ENCODE measurements at places on chromosomes 6 and 20.

DNA sequence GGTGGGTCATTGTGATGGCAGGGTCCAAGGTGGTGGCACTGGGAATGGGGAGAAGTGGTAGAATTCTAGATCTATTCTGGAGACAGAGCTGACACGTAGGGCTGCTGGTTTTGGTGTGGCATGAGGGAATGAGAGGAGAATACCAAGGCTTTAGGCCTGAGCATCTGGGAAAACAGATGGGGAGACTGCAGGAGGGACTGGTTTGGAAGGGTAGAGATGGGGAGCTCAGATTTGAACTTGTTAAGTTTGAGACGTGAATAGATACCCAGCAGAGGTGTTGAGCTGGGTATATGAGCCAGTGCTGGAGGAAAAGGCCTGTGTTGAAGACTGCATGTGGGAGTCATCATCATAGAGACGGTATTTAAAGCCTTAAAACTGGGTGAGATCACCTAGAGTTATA is 17.5 kb downstream of the TRMT6 start:
- H3K36me3 ChIP-seq: no peaks in the 10 kb centered on the region
- DNase-seq: no peak
- H3K4me1 ChIP-seq: no peaks in the 10 kb centered on the region
- peaks cover 7% of the 10 kb centered on the region for H3K27me3 ChIP-seq

GRCh38 chr6:150286912-150287311 is 81.9 kb upstream of the IYD start:
- DNase-seq: no peak
- H3K27me3 ChIP-seq: peaks cover 12% of the 10 kb centered on the region
- no peaks in the 10 kb centered on the region for H3K36me3 ChIP-seq
- no peak overlapping the region for H3K4me3 ChIP-seq
- no peaks in the 10 kb centered on the region for H3K4me1 ChIP-seq

GRCh38 chr6:166779381-166779780 is 152.3 kb upstream of the RPS6KA2 start:
- H3K4me3 ChIP-seq: no peak overlapping the region
- H3K27ac ChIP-seq: no peak overlapping the region
- peaks cover 9% of the 10 kb centered on the region for H3K27me3 ChIP-seq
- no peaks in the 10 kb centered on the region for H3K36me3 ChIP-seq

- DNase-seq: no peak
- H3K4me1 ChIP-seq: no peaks in the 10 kb centered on the region
- H3K27ac ChIP-seq: no peak overlapping the region
- no peak overlapping the region for H3K4me3 ChIP-seq
Measured at GRCh38 chr6:1987640-1988039, 257.8 kb downstream of the GMDS start.

DNA sequence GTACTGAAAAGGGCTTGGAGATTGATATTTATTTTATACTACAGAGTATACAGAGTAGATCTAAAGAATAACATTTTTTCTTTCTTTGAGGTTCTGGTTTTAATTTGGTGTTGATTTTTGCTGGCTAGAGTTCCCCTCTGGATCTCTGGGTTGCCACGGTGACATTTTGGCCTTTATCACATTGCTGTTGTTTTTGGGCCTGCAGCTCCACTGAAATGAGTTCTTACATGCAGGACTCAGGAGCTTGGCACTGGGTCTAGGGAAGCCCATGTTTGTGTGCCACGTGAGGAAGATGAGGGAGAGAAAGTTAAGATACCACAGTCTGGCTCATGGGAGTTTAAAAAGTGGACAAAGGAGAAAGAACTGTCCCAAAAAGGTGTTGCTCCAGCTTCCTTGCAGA is 7.4 kb upstream of the TFAP2C start:
- H3K4me3 ChIP-seq: no peak overlapping the region
- H3K36me3 ChIP-seq: no peaks in the 10 kb centered on the region
- H3K27ac ChIP-seq: no peak overlapping the region

- H3K4me1 ChIP-seq: peaks cover 37% of the 10 kb centered on the region
- peaks cover 9% of the 10 kb centered on the region for H3K36me3 ChIP-seq
- no peak for DNase-seq
- no peaks in the 10 kb centered on the region for H3K27me3 ChIP-seq
- H3K27ac ChIP-seq: no peak overlapping the region
- H3K4me3 ChIP-seq: peak overlapping the region; percentile 82
Measured at GRCh38 chr20:62145688-62146018, 2.1 kb downstream of the SS18L1 start.

GRCh38 chr20:34512266-34512954 is 3.8 kb upstream of the DYNLRB1 start:
- H3K27me3 ChIP-seq: peaks cover 4% of the 10 kb centered on the region
- H3K4me3 ChIP-seq: no peak overlapping the region
- H3K4me1 ChIP-seq: peaks cover 14% of the 10 kb centered on the region
- no peak for DNase-seq

GRCh38 chr6:44805238-44805846 is 417.8 kb downstream of the CDC5L start:
- H3K36me3 ChIP-seq: peaks cover 8% of the 10 kb centered on the region
- H3K4me1 ChIP-seq: peaks cover 12% of the 10 kb centered on the region
- peaks cover 12% of the 10 kb centered on the region for H3K27me3 ChIP-seq
- DNase-seq: no peak
- no peak overlapping the region for H3K4me3 ChIP-seq
- no peak overlapping the region for H3K27ac ChIP-seq

DNA sequence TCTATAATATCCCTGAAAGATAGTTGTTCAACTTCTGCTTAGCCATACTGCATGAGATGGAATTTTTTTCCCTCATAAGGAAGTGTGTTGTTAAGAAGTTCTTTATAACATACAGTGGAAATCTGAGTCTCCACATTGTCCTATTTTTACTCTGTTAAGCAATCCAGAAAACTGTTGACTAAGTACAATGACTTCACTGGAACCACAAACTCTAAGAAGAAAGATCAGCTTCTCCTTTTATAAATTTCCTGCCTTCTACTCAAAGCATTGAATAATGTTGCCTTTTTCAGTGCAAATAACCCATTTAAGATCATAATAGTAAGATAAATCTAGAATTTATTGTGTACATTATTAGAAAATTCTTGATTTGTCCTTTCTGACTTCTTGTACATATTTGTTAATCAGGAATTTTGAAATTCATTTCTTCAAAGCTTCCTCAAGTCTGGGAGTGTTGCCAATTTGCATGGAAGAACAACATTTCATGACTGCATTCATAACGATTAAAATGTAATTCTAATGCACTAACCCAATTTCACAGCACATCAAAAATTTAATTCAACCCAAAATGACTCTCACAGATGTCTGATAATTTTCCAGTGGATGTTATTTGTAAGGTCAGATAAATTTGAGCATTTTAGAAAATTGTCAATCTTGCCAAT is 45.6 kb upstream of the ANKEF1 start:
- no peaks in the 10 kb centered on the region for H3K4me1 ChIP-seq
- DNase-seq: no peak
- no peaks in the 10 kb centered on the region for H3K27me3 ChIP-seq
- H3K27ac ChIP-seq: no peak overlapping the region
- no peaks in the 10 kb centered on the region for H3K36me3 ChIP-seq
- H3K4me3 ChIP-seq: no peak overlapping the region

DNA sequence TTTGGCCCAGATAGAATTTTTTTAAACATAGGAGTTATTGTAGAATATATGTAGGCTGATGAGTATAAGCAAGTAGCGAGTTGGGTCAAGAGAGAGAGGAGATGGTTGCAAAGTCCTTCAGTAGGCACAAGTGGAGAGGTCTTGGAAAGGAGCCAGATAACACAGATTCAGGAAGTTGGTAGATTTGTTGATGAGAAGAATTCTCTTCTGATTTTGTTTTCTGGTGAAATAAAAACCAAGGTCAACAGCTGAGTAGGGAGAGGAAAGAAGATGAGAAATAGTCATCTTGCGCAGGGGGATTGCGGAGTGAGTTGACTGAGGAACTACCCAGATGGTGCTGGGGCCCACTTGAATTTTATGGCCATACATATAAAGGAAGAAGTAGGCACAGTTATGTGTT is 17.4 kb upstream of the CD83 start:
- H3K27me3 ChIP-seq: peaks cover 14% of the 10 kb centered on the region
- no peak for DNase-seq
- H3K27ac ChIP-seq: no peak overlapping the region
- no peaks in the 10 kb centered on the region for H3K4me1 ChIP-seq
- no peaks in the 10 kb centered on the region for H3K36me3 ChIP-seq
- H3K4me3 ChIP-seq: no peak overlapping the region

GRCh38 chr6:148915810-148916209 is 169.0 kb downstream of the UST start:
- no peaks in the 10 kb centered on the region for H3K4me1 ChIP-seq
- H3K36me3 ChIP-seq: no peaks in the 10 kb centered on the region
- H3K27me3 ChIP-seq: peaks cover 3% of the 10 kb centered on the region
- H3K27ac ChIP-seq: no peak overlapping the region
- no peak overlapping the region for H3K4me3 ChIP-seq

DNA sequence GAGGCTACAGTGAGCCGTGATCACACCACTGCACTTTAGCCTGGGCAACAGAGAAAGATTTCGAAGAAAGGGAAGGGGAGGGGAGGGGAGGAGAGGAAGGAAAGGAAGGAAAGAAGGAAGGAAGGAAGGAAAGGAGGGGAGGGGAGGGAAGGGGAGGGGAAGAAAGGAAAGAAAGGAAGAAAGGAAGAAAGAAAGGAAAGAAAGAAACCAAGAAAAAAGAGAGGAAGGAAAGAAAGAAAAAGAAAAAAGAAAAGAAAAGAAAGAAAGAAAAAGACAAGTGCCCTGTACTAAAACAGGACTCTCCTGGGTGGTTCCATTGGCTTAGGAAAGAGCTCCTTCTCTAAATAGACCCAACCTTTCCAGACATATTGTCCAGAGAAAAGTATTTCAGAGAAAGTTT is 136.6 kb downstream of the PXDC1 start:
- no peak overlapping the region for H3K4me3 ChIP-seq
- no peaks in the 10 kb centered on the region for H3K4me1 ChIP-seq
- DNase-seq: no peak
- no peak overlapping the region for H3K27ac ChIP-seq
- peaks cover 7% of the 10 kb centered on the region for H3K27me3 ChIP-seq
- H3K36me3 ChIP-seq: no peaks in the 10 kb centered on the region

DNA sequence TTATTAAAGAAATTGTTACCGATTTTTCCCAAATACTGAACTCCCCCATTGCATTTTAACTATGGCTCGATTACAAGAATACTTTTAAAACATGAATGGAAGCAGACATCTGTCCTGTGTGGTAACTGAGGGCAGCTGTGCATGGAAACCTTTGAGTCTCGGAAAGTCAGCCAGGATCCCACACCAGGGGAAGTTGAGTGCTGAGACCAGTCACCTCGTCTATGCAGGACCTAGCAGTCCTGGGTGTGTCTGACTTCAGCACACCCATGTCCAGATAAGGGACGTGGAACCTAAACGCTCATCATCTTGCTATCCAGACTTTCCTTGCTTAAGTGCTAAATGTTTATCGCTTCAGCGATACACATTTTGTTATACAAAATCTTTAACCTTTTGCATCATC is 6.1 kb downstream of the RIN2 start:
- H3K4me1 ChIP-seq: no peaks in the 10 kb centered on the region
- no peak overlapping the region for H3K27ac ChIP-seq
- peaks cover 15% of the 10 kb centered on the region for H3K27me3 ChIP-seq
- H3K36me3 ChIP-seq: no peaks in the 10 kb centered on the region
- no peak overlapping the region for H3K4me3 ChIP-seq

DNA sequence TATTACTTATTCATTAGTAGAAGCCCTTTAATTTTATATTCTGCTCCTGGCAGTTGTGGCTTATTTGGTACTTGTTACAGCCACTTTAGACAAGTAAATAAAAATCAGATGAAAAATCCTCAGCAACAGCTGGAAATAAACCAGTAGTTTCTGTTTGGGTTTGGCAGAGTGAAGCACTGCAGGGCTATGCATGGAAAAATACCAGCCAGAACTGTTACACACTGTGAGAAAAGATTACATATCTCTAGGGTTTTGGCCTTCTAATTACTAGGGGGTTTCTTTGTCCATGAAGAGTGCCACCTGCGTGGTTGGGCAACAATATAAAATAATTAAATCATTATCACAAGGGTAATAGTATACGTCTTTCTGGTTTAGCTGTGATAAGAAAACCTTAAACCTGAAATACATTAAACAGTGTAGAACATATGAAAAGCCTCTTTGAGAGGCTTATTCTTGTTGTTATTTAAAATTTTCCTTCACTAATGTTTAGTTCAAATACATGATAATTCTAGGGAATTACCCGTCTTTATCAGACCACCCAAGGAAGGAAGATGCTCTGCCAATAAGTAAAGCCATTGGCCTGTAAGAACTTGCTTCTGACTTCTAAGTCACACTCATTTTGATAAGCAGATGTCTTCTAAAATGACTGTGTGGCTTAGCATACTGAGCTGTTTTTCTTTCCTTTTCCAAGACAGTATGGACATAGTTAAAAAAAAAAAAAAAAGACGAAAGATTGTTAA is 320.0 kb upstream of the FLRT3 start:
- no peaks in the 10 kb centered on the region for H3K4me1 ChIP-seq
- no peaks in the 10 kb centered on the region for H3K36me3 ChIP-seq

DNA sequence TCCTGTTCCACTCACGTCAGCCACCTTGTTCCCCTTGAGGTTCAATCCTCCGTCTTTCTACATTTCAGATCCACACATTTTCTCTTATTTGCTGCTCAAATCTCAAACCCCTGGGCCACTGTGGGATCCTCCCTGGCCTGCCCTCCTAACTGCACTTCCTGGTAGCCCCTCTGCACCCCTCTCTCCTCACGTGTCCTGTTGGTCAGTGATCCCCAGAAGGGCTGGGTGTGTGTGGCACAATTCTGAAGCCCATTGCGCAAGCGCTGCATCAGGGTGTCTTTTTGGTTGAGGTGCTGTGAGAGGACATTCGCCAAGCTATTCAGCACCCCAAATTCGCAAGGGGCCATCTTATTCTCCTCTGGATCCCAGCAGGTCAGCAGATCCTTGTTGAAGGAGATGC is 2.3 kb downstream of the HLA-DMB start:
- peaks cover 6% of the 10 kb centered on the region for H3K36me3 ChIP-seq
- no peak for DNase-seq
- no peak overlapping the region for H3K4me3 ChIP-seq
- no peak overlapping the region for H3K27ac ChIP-seq
- peaks cover 6% of the 10 kb centered on the region for H3K27me3 ChIP-seq
- H3K4me1 ChIP-seq: peaks cover 49% of the 10 kb centered on the region

DNA sequence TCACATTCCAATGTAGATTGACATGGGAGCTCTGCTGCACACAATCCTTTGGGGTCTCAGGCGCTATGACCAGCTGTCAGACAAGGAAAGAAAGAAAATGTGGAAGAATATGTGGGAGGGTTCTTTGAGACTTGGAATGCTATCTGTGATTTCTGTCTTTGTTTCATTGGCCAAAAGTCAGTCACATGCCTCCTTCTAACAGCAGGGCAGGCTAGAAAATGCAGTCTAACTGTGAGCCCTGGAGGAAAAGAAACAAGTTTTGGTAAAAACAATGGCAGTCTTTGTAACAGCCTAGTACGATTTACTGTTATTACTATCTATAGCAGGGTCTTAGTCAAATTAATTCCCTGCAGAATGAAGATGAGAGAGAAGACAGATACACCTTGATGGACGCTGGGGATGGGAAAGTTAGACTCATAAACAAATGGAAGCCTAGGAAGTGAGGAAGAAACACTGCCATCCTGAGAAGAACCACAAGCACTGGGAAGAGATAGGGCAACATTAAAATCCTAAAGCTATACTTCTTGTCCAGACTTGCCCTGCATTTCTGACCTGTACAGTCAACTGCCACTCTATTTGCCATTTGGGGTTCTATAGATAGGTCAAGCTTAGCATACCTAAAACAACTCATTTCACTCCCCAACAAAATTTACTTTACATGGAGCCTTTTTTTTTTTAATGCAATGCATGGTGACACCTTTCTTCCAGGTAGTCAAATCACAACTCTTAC is 833.0 kb downstream of the KIF16B start:
- H3K4me3 ChIP-seq: no peak overlapping the region
- no peaks in the 10 kb centered on the region for H3K36me3 ChIP-seq
- DNase-seq: no peak
- H3K27ac ChIP-seq: no peak overlapping the region
- no peaks in the 10 kb centered on the region for H3K27me3 ChIP-seq
